ENCODE measurements at places on chromosomes 16 and 17.

GRCh38 chr16:29761882-29762281, 16.1 kb upstream of the C16orf54 start:
- no peak for DNase-seq

DNA sequence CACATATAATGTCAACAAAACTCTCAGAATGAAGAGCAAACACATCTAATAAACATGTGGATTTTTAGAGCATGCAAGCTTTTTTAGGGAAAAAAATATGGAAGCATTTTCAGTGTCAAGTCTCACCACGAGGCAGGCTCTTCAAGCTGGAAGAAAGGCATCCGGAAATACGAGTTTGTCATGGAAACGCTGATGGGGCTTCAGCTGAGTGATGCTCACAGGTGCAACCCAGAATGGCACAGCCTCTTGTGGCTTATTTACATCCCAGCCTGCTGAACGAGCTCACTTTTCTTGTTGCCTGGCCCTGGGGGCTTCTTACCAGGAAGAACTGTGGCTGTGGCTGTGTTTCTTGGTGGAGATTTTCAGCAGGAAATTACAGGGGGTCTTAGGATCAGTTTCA, 24.1 kb upstream of the DYNLL2 start:
- DNase-seq: no peak

- DNase-seq: peak; percentile 40
Observed at GRCh38 chr17:79838522-79839274, 542 bp downstream of the CBX4 start.

DNA sequence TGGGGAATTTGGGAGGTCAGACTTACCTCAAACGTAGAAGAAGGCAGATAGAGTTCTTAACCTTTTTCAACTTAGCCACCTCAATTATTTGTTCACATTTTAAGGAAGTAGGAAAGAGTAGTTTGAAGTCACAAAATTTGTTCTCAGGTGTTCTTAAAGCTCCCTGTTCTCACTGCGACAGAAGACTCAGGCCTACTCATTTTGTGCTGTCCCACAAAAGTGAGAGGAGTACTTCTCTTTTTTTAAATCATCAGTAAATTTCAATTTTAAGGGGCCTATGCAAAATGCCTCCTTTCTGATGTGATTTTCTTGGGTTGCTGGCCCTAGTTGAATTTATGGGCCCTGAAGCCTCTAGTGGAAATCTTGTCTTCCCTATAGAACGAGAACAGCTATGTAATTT, 133.4 kb downstream of the MAP2K6 start:
- DNase-seq: no peak

DNA sequence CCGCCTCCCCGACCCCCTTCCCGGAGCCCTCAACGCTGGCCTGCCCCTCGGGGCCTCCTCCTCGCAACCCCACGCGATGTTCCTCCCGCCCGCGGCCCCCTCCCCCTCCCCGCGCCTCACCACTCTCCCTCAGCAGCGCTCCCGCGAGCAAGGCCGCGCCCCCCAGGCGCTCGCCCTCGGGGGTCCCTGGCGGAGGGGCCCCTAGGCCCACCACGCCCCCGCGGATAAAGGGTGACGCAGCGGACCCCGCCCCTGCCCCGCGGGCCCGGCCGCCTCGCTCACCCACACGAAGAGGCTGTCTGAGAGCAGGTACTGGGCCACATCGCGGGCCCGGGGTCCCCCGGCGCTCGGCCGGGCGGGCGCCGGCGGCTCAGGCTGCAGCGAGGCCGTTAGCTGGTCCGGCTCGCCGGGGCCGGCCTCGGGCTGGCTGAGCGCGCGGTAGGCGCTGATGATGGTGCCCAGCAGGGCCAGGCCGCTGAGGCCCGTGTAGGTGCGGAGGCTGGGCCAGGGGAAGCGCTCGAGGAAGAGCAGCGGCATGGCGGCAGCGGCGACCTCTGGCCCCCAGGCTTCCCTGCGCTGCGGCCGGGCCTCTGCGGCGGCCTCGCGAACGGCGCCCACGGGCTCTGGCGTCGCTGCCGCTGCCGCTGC, 430 bp downstream of the AMFR start:
- peak; percentile 21 for DNase-seq

Measured in T-helper 2 cell (primary cell).